ENCODE measurements at places on chromosomes 16 and 17. TPM values are rescaled to one million over a fixed set of nuclear protein-coding genes. Genes with fewer than 3 reads are reported as not detected.

Gene TK1
- total RNA-seq, result 3.2 TPM

DNA sequence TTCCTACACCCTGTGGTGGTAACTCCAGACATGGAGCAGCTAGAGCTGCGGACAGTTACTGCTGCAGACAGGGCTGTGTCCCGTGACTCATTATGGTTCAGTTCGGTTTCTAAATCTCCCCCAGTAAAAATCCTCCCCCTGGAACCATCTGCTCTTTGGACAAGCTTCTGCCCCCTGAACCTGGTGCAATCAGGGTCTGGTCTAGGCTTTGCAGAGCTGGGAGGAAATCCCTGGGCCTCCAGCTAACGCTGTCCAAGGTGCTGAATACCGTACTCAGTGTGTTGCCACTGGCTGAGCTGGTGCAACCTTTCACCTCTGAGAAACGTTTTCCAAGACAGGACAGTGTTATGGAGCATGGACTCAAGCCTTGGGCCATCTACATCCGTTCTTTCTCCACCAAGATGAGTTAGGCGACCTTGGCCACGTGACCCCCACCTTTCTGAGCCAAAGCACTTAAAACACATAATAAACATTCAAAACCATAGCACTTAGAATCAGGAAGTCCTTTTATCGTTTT lies 142.0 kb downstream of the CPPED1 start:
- DNase-seq, result no peak

Gene HOXB2
- total RNA-seq, result 19.1 TPM

GRCh38 chr16:56309008-56309407 lies 116.3 kb downstream of the AMFR start:
- DNase-seq, result no peak

Gene UTS2R
- not detected for total RNA-seq

GRCh38 chr17:15946611-15947120 lies 1.7 kb downstream of the ADORA2B start:
- DNase-seq, result no peak

DNA sequence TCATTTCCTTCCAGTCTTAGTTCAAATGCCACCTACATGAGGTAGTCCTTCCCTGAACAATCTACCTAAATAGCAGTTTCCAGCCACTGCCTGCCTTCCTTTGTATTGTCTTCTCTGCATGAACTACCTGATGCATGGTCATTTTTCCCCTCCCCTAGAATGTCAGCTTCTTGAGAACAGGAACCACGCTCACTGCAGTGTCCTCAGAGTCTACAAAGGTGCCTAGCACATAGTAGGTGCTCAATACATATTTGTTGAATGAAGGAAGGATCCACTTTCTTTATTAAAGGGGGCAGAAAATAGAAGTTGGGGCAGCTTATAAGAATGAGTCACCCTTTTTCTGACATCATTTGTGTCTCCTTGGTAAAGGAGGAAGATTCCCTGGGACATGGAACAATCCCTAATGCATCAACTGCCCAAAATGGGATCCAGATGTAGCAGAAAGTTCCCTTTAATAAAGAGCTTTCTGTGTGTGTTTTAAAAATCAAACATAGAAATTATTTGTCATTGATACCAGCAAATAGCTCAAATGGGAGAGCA lies 4.4 kb upstream of the CYLD start:
- DNase-seq, result no peak

GRCh38 chr16:29712809-29713208 lies 33.0 kb downstream of the C16orf54 start:
- no peak for DNase-seq

DNA sequence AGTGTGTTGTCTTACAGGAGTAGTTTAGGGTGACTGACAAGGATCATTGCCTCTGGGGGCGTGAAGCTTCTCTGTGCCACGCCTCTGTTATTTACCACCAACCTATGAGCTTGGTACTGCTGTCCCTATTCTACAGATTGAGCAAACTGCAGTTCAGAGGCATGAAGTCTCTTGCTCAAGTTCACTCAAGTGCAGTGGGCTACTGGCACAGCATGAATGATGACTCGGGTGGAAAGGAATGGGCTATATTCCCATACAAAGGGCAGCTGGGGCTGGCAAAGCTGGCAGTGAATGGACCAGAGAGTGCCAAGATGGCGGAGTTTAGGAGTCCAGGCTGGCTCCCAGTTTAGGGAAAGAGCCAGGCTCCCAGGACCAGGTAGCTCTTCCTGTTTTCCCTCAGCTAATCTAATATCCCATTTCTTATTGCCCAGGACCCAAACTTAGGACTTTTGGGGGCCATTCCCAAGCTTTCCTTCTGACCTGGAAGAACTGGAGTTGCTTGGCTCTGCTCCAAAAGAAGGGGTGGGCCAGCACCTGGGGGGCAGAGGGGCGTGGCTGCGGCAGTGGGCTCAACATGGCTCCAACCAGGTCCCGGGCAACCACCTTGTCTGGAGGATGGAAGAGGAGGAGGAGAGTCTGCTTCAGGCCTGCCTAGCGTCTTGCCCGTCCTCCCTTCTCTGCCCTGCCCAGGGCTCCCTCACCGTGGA lies 12.9 kb downstream of the PLK1 start:
- no peak for DNase-seq

GRCh38 chr16:64440421-64440831 lies 681.4 kb downstream of the CDH11 start:
- no peak for DNase-seq

Gene CES1
- 0.89 TPM for total RNA-seq

DNA sequence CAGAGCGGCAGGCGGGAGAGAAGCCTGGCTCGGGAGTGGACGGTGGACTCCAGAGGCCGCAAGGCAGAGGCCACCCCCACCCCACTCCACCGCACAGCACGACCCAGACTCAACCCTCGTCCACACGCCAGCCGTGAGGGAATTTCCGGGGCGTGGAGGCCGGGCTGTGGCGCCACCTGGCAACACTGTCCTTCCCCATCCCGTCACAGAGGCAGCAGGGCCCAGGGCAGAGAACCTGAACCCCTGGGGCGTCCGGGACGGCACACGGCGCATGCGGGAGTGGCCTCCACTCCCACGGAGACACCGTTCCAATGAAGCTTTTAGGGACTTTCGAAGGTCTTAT lies 23.5 kb downstream of the GNPTG start:
- no peak for DNase-seq

DNA sequence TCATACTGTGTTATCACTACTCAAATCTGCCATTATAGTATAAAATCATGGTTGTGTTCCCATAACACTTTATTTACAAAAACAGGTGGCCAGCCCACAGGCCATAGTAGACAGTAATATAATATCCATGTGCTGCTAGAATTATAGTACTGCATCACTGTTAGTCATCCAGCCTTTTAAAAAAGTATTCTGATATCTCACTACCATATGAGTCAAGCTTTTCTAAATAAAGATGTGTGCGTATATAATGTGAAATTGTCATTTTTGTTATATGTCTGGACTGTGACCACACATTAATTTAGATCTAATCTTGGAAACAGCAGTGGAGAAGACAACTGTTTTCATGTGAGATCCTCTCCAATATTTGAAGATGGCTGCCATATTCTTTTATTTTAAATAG lies 1049.1 kb upstream of the GOT2 start:
- DNase-seq, result no peak

GRCh38 chr16:52851211-52851740 lies 201.4 kb downstream of the CHD9NB start:
- DNase-seq, result no peak
